ENCODE measurements at places on chromosomes 1 and 21.

DNA sequence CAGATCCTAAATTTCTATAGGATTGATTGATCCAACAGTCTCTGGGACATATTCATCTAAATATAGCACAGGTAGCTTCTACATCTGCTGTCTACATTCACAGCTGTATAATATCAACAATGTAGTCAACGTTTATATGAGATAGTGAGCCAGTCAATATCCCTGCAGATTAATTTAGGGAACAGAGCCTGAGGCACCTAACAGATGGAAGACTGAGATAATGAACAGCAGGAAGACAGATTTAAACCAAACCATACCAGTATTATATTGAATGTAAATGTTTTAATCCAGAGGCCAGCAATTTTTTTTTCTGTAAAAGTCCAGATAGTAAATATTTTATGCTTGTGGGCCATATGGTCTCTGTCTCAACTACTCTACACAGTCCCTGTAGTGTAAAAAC is 2072.4 kb downstream of the MRPL39 start:
- DNase-seq, result no peak

- DNase-seq, result no peak
These were observed 1193.7 kb upstream of the ADGRL2 start for GRCh38 chr1:80607064-80607463.

- no peak for DNase-seq
These were observed 21.5 kb upstream of the NHLH2 start for GRCh38 chr1:115862403-115862802.

DNA sequence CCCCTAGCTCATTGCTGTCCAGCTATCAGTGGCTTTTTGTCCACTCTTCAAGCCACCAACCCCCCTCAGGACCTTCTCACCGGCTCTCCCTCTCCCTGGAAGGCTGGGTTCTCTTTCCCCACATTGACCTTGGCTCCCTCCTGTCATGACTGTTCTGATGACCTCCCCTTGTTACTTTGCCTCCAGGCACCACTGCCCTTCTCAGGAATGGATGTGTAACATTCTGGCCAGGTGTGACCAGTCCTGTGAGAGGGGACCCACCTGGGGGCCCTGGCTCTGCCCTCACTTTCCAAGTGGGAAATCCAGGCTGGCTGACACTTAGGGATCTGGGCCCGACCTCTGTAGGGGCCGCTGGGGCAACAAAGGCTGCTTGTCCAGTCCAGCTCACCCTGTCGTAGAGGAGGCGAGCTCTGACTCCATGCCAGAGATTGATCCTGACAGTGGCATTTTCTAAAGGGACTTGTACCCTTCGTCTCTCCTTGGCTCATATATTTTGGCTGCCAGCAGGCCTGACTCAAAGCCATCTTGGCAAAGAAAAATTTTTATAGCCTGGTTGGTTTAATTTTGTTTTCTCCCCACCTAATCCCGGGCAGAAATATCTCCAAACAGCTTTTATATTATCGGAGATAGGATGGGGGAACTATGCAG is 37.9 kb upstream of the USP24 start:
- no peak for DNase-seq

DNA sequence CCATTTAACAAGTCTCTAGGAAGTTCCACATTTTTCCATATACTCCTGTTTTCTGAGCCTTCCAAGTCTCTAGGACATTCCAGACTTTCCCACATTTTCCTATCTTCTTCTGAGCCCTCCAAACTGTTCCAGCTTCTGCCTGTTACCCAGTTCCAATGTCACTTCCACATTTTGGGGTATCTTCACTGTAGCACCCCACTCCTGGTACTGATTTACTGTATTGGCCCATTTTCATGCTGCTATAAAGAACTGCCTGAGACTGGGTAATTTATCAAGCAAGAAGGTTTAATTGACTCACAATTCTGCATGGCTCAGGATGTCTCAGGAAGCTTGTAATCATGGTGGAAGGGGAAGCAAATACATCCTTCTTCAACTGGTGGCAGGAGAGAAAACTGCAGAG is 285.0 kb downstream of the LRRIQ3 start:
- DNase-seq, result no peak

GRCh38 chr1:58287894-58288623 is 258.5 kb downstream of the OMA1 start:
- no peak for DNase-seq

GRCh38 chr1:206719169-206719839 is 34.6 kb downstream of the MAPKAPK2 start:
- DNase-seq, result no peak
